ENCODE measurements at places on chromosomes 7 and 10.

GRCh38 chr10:84523526-84523925, 195.1 kb downstream of the CCSER2 start:
- DNase-seq: no peak

DNA sequence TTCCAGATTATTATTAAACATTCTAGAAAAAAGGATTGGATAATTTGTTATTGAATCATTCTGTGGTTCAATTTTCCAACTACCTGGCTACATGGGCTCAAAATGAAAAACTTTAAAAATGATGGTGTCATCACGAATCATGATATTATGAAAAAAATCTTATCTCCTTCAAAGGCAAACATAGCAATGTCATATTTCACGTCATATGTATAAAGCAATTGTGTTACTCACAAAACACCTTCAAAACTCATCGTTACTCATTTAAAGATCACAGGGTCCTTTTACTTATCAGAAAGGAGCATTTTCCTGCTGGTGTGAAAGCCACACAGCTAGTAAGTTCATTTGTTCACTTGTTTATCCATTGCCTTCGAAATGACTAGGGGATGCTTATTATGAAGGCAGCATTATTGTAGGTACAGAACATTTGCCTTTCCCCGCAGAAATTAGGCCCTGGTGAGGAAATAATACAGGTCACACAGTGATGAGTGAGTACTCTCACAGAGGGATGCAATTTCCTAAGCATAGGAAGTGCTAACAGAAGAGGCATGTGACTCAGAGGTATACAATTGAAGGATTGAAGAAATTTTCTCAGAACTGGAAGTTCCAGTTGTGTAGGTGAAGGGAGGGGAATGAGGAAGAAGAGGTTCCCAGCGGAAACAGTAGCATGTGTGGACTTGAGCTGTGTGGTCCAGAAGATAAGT, 478.7 kb downstream of the INHBA start:
- no peak for DNase-seq

- no peak for DNase-seq
Measured at GRCh38 chr10:43078986-43079273, 2.1 kb downstream of the RET start.

DNA sequence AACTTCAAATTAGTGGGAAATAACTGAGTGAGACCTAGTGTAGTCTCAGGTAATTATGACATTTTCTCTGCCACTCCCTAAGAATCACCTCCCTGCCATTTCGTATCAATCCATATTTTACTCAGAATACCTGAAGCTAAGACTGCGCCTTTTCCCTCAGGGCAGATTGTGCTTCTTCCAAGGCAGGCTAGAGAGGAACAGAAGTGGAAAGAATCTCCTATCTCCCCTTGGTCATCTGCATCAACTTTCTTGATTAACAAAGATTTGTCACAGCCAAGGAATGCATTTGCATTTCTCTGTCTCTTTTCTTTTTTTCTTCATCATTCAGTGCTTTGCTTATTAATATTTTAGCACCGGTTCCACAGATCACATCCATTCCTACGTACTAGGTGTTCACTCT, 119.1 kb downstream of the PTPRZ1 start:
- no peak for DNase-seq

Data from stimulated activated CD8-positive, alpha-beta memory T cell treated with anti-CD3 and anti-CD28 coated beads, Interleukin-2, amount 100 ng/mL, for 1 hour (primary cell).